ENCODE measurements at places on chromosomes 7 and 10. TPM values are rescaled to one million over a fixed set of nuclear protein-coding genes. Genes with fewer than 3 reads are reported as not detected.

Gene ECHDC3
- 24.9 TPM for total RNA-seq

Gene PLEKHS1
- total RNA-seq: not detected

Gene LRRD1
- total RNA-seq: not detected

Gene SH2D4B
- total RNA-seq: not detected

Gene SLC39A12
- total RNA-seq: not detected
